ENCODE measurements at places on chromosomes 6 and 20.
A peak's percentile ranks its signal among the peaks of the same experiment; 100 is the strongest.

DNA sequence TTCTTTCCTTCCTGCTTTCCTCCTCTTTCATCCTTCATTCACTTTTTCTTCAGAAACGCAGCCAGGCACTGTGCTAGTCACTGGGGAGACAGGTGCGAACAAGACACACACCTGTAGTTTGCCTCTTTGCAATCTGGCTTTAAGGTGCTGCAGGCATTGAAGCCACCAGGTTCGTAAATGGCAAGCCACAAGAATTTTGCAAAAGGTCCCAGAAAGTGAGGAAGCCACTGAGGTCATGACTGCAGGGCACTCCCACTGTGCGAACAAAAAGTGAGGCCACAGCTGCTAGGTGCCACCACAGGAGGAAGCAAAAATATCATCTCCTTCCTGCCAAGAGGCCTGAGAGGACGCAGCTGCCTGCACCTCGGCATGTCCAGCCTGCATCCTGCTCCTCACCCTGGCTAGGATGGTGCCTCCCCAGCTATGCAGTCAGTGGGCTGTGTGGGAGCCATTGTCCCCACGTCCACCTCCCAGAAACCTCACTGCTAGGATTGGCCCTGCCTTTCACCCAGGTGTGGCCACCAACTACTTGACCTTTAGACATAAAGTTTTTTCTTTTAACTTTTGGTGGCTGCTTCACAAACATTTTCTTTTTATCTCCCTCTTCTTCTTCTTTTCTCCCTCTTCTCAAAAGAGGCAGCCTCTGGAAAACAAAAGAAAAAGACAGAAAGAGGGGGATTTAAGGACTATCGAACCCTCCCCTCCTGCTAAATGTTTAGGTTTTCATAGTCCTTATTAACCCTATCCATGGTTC lies 230.8 kb downstream of the BCAS1 start:
- DNase-seq = peak; percentile 43

GRCh38 chr6:15985379-15985959 lies 143.4 kb upstream of the MYLIP start:
- no peak for DNase-seq

- DNase-seq = no peak
Observed at GRCh38 chr6:95569560-95569959, 7.8 kb upstream of the MANEA start.

GRCh38 chr20:17226410-17227218 lies at the start of gene PCSK2:
TSS of gene PCSK2 (plus strand) at chr20:17227040. CDS start at chr20:17227306, 266 bp downstream.
- no peak for DNase-seq

GRCh38 chr20:38581013-38581412 lies at the start of gene ADIG:
TSS of gene ADIG (plus strand) at chr20:38581197. CDS start at chr20:38581251, 54 bp downstream.
- DNase-seq = no peak

GRCh38 chr6:31399589-31400466 lies 3.6 kb upstream of the MICA start:
- DNase-seq = peak; percentile 53

DNA sequence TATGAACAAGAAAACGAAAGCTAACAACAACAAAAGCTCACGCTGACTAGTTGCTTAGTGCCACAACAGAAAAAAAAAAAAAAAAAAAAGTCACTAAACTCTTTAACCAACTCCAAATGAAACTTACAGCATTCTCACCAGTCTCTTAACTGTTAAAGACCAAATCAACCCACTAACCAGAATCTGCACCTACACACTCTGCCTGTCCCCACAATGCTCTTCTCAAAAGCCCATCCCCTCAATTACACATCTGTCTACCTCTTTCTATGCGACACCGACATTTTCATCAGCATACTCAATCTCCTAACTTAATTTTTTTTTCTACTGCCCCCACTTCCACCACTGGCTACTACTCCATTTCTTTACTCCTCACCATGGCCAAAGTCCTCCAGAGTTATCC lies 34.3 kb downstream of the NOL7 start:
- DNase-seq = no peak

DNA sequence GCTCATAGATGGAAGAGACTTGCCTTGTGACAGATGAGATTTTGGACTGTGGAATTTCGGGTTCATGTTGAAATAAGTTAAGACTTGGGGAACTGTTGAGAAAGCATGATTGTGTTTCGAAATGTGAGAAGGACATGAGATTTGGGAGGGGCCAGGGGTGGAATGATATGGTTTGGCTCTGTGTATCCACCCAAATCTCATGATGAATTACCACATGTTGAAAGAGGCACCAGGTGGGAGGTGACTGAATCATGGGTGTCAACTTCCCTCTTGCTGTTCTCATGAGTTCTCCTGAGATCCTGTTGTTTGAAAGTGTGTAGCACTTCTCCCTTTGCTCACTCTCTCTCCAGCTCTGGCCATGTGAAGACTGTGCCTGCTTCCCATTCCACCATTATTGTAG lies 17.9 kb downstream of the AHI1 start:
- no peak for DNase-seq

DNA sequence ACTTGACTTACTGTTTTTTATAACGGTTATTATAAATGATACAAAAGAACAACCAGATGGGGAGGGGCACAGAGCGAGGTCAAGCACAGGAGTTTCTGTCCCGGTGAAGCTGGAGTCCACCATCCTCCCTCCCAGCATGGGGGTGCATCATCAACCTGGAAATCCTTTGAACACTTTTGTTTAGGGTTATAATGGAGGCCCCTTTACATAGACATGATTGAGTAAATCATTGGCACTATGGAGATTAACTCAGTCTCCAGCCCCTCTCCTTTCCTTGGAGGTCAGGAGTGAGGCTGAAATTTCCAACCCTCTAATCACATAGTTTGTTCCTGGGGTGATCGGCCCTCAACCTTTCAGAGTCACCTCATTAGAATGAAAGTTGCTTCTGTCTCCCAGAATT lies 71.8 kb upstream of the ANKEF1 start:
- DNase-seq = no peak

Data from stimulated activated CD4-positive, alpha-beta T cell treated with anti-CD3 and anti-CD28 coated beads, Interleukin-1b, Interleukin-23, amount 100 ng/mL, for 48 hours (primary cell).